ENCODE measurements at places on chromosomes 11 and 22.

DNA sequence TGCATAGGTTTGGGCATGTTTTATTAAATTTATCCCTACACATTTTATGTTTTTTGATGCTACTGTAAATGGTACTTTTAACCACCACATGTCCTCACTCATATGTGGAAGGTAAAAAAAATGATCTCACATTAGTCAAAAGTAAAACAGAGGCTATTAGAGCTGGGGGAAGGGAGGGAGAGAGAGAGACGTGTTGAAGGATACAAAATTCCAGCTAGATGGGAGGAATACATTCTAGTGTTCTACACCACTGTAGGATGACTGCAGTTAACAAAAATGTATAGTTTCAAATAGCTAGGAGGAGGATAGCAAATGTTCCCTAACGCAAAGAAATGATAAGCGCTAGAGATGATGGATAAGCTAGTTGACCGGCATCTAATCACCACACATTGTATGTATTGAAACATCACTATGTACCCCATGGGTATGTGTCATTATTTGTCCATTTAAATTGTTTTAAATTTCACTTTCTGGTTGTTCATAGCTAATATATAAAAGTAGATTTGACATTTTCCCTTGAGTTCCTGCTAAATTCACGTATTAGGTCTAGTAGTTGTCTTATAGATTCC lies 9.9 kb upstream of the GNB1L start:
- DNase-seq: no peak

DNA sequence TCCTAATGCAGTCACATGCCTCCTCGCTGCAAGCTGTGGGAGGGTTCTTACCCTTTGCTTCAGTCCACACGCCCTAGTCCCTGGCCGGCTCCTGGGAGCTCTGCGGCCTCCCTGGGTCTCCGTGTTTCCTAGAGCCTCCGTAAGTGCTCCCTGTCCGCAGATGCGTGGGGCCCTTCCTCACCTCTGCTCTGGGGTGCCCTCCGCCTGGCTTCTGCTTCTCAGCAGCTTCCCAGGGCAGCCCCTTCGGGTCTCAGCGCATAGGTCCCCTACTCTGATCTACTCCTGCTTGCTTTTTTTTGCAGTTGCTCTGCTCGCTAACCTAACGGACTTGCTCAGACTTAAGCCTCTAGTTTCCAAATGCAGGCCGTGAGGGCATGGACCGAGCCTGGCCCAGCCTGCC lies 22.4 kb downstream of the CAPN1 start:
- no peak for DNase-seq

DNA sequence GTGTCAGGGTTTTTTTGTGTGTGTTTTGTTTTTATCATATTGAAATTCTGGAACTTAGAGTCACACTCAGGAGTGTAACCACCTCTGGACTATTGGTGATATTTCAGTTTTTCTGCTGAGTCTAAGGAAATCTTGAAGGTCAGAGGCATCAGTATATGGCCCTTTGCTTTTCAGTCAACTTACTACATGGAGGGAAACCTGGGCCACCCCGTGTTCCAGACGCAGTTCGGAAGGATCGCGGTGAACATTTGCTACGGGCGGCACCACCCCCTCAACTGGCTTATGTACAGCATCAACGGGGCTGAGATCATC lies 19.9 kb downstream of the UPB1 start:
- no peak for DNase-seq

DNA sequence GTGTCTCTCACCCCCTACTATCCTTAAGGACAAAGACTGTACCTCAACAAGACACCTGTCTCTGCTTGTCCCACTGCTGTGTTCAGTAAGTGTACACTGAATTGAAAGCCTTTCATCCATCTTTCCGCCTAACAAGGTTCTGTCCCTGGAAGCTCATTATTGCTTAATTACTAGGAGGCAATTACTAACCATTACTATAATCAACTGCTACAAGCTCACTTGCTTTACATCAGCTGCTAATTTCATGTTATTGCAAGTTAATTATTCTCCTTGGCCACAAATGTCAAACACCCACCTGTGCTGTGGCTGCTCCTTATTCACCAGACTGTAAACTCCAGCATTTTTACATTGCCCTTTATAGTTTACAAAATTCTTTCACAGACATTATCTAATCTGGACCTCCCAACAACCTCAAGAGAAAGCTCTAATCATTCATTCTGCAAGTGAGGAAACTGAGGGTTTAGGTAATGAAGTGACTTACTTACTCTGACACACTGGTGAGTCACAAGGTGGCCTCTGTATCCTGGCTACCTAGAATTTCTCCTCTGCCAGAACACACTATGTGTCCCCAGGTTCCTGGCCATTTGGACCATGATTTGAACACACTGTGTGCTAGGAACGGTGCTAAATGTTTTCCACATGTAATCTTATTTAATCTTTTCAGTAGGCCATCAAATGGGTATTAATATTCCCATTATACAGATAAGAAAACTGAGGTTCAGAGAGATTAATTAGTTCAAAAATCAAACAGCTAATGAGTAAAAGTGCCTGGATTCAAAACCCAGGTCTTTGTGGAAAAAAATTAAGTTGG lies 66.7 kb downstream of the RAB30 start:
- peak; percentile 32 for DNase-seq

- DNase-seq: no peak
These were observed 23.0 kb upstream of the TRAF6 start for GRCh38 chr11:36532941-36533601.

All from activated CD4-positive, alpha-beta T cell treated with anti-CD3 and anti-CD28 coated beads for 48 hours (primary cell).